ENCODE measurements at places on chromosomes 12 and 14. TPM values are rescaled to one million over a fixed set of nuclear protein-coding genes. Genes with fewer than 3 reads are reported as not detected.

The SUDS3 gene
- total RNA-seq = 32.0 TPM

The GOLGA5 gene
- total RNA-seq = 37.2 TPM

The SLC7A8 gene
- total RNA-seq = 1.6 TPM

The TAS2R13 gene
- total RNA-seq = 0.48 TPM

The RAD51B gene
- 10.9 TPM for total RNA-seq

The DHRS4 gene
- total RNA-seq = 25.1 TPM

The DNAH10 gene
- total RNA-seq = 0.10 TPM

The JPH4 gene
- total RNA-seq = not detected

The WNT1 gene
- total RNA-seq = not detected

The USP44 gene
- total RNA-seq = not detected

The TAS2R30 gene
- total RNA-seq = 0.98 TPM

Data from RPMI7951 (cell line).